ENCODE measurements at places on chromosomes 3 and 15. TPM values are rescaled to one million over a fixed set of nuclear protein-coding genes. Genes with fewer than 3 reads are reported as not detected.
A peak's percentile ranks its signal among the peaks of the same experiment; 100 is the strongest.

GRCh38 chr15:97174886-97175540, 785.5 kb upstream of the ARRDC4 start:
- DNase-seq, result no peak

DNA sequence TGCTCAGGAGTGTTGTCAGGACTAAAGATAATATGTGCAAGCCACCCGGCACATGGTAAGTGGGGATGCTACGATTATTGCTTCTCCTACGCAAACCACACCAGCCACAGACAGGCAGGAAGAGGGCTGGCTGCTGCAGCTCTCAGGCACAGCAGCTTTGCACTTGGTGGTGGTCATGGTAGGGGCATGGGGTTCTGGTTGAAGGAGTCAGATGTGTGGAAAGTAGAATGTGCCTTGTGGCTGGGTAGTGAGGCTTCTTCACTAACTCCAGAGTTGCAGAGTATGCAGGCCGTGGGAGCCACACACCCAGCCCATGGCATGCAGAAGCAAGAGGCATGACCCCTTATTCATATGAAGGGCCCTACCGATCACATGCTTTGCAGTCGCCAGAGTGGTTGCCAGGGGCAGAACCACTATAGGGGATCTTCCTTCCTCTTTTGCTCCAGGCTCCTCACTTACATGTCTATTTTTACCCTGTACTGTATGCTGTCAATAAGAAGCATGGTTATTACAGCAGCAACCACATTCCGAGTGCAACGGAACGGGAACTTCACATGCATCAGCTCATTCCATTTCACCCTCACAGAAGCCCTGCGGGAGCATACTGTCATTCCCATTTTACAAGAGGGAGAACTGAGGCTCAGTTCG, 59.2 kb upstream of the HERC1 start:
- DNase-seq, result peak; percentile 88

DNA sequence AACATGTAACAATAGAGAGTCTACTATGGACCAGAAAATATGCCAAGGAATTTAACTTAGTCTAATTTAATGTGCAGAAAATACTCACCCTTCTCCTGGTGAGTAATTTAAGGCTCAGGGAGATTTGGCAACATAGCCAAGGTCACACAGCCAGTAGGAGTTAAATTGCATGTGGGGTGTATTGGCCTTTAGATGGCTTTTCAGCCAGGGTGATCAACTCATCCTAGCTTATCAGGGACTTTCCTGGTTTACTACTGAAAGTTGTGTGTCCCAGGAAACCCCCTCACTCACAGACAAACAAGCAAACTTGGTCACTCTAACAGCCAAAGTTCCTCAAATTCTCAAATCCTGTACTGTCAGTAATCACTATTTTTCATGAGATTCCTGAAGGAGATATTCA, 2.6 kb upstream of the SLC9A9 start:
- DNase-seq, result no peak

DNA sequence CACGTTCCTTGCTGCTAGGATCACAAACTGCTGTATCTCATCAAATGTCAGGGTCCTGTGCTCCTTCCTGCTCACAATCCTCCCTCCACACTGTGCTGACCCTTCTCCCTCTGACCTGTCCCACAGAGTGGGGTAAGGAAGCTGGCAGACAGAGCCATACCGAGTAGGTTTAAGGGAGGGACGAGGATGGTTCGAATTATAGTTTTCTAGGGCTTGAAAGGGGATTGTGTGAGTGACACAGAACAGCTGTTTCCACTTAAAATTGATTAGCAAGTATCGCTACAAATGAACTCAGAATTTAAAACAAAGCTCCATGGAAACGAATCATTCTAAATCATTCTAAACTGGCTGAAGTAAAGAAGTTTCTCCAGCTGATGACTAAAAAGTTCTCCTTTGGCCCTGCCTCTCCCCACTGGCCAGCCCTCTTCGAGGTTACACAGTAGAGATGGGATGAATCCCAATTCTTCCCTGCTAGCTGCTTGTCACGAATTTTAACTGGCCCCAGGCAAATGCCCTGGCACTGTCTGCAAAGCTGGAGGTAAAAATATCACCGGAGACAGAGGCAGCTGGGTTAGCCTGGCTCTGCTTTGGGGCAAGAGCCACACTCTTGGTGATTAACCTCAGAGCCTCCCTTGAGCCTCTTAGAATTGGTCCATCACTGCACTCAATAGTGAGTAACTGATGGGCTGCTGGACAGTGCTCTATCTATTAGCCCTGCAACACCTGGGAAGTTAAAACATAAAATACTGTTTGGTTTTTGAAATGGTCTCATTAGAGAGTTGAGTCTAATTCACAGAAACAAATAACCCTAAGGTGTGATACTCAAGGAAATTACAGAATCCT, 194.9 kb downstream of the CHST2 start:
- DNase-seq, result no peak

DNA sequence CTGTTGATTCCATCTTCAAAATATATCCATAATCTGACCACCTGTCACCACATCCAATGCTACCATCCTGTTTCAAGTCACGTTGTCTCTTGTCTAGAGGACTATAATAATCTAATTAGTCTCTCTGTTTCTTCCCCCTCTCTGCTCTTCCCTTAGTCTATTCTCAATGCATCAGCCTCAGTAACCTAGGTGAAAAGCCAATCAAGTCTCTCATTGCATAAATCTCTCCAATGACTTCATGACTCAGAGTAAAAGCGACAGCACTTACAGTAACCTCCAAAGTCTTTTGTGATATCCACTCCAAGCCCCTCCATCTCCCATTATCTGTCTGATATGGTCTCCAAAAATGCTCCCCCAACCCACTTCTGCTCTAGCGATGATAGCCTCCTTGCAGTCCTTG, 7.2 kb downstream of the UBA3 start:
- no peak for DNase-seq

GRCh38 chr15:70436428-70436827, 326.9 kb downstream of the UACA start:
- no peak for DNase-seq

DNA sequence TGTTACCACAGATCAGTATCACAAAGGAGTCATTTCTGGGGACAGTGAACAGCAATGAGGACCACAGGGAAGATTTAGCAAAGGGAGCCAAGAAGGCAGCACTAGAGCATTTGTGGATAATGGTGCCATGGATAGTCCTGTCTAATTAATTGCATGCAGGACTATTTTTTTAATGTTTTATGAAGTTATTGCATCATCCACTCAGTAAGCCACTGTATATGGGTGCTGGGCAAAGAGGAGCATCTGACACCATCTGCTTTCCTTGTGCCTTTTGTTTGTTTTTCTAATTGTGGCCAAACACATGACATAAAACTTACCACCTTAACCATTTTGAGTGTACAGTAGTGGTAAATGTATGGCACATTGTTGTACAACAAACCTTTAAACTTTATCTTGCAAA, 301.1 kb upstream of the LRRFIP2 start:
- no peak for DNase-seq

DNA sequence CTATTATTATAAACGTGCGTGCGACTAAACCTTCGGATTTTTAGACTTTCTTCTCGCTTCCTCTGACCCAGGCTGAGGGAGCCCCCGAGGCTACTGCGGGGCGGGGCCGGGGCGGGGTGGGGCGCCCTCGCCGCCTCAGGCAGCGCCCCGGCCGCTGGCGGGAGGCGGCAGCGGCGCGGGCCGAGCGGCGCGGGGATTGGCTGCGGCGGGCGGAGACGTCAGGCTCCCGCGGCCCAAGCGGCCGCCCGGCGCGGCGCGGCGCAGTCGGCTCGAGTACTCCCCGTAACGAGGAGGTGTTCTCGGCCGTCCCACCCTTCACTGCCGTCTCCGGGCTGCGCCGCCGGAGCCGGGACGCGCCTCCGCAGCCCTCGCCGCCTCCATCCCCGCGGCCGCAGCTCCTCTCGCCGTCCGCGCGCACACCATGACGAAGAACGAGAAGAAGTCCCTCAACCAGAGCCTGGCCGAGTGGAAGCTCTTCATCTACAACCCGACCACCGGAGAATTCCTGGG, at the start of gene ATP1B3:
ATP1B3 (plus strand) TSS at position 263 of the 510 bp plus-strand sequence; CDS start at position 422, 159 bp downstream.
- peak; percentile 97 for DNase-seq

DNA sequence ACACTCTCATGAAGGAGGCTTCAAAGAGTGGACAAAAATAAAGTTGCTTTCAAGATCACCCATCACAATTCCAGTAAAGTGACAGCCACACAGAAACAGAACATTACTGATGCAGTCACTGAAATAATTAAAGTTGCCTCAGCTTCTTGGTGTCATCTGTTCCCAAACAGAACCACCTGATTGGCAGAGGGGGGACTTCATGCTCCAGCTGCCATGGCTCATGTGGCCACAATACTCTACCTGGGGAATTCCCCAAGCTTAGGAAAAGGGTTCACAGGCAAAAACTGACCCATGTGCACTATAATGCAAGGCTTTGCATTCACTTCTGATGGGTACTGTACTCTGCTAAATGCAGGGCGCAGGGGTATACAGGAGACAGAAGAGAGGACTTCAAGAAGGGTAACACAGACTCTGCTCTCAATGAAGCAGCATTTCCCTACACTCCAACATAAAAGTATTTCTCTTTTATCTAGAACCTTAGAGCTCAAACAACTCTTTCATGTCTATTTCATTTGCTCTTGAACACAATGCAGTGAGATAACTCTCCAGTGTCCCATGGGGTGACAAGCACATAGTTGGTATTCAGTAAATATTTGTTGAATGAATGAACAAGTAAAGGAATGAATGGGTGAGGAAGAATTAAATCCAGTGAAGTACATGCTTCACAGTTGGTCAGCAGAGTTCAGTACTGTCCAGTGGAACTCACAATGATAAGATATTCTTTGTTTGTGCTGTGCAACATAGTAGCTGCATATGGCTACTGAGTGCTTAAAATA, 8.6 kb upstream of the CTNNB1 start:
- DNase-seq, result no peak

GRCh38 chr3:73385568-73385967, 239.2 kb downstream of the PDZRN3 start:
- no peak for DNase-seq

DNA sequence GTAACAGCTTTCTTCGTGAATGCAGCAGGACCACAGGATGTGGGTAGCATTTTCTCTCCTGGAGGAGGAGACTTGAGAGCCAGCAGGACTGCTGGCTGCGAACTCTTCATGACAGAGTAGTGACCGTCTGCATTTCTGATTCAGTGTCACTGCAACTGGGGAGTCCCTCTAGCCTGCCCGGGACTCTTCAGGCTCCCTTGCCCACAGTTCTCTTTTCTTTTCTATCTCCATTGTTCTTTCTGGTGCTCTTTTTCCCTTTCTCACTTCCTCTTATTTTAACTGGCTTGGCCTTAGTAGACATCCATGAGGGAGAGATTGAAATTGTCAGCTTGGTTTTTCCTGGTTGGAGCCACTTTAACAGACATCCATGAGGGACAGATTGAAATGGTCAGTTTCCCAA, 49.9 kb upstream of the P2RY1 start:
- DNase-seq, result no peak

Gene ROPN1
- not detected for total RNA-seq

Gene DUT
- total RNA-seq, result 77.8 TPM

Gene SI
- total RNA-seq, result not detected

Measured in spleen (tissue), 13 donors.